ENCODE measurements at places on chromosomes 11 and 22.
A peak's percentile ranks its signal among the peaks of the same experiment; 100 is the strongest.

- DNase-seq: no peak
These were observed 25.0 kb upstream of the LDHA start for GRCh38 chr11:18369398-18369797.

DNA sequence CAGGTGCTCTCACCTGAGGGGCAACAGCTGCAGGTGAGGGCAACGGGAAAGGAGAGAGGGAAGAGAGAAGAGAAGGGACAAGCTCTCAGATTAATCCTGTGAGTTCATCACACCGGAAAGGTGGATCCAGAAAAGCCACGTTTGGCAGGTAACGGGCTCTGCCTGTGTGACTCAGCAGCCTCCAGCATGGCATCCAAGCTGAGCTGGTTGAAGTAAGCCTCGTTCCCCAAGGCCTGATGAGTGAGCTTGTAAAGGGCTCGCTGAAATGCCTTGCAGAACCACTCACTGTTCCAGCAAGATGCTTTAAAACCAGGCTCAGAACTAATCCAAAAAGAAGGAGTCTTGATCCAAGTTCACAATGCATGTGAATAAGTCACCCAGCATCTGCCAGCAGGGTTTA, 206.9 kb upstream of the TMEM45B start:
- no peak for DNase-seq

DNA sequence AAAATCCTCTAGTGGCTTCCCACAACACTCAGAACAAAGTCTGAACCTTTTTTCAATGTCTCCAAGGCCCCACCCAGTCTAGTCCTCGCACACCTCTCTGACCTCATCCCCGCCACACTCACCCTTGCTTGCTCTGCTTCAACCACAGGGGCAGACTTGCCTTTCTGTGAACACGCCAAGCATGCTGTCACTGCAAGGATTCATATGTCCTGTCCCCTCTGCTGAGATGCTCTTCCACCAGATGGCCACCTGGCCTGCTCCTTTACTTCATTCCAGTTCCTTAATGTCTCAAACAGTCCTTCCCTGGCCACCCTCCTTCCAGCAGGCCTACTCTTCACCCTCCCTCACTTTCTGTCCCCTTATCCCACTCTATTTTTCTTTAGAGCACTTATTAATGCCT, 60.6 kb upstream of the ARHGAP20 start:
- no peak for DNase-seq

- DNase-seq: no peak
These were observed 17.4 kb upstream of the ACR start for GRCh38 chr22:50720301-50721256.

- DNase-seq: peak; percentile 80
These were observed 35.0 kb downstream of the DKK3 start for GRCh38 chr11:11973361-11973800.

All from fibroblast of gingiva (primary cell).